Tibial nerve (tissue), 4 donors: ENCODE measurements at places on chromosomes 2 and 18.

DNA sequence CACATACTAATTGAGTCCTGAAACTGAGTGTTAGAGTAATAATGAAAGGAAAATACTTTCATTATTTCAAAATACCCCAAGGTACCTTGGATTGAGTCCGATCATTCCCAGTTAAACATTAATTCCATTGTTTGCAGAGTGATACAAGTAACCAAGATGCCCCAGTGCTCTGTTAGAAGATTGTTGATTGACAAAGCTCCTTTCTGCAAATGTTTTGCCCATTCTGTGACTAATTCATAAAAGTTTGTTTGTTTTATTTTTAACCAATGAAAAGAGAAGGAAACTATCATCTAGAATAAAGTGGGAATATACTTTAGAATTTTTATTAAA lies 124.0 kb downstream of the GULP1 start:
- no peak for DNase-seq

GRCh38 chr2:183123117-183123958 lies 905 bp upstream of the NUP35 start:
- DNase-seq: no peak

DNA sequence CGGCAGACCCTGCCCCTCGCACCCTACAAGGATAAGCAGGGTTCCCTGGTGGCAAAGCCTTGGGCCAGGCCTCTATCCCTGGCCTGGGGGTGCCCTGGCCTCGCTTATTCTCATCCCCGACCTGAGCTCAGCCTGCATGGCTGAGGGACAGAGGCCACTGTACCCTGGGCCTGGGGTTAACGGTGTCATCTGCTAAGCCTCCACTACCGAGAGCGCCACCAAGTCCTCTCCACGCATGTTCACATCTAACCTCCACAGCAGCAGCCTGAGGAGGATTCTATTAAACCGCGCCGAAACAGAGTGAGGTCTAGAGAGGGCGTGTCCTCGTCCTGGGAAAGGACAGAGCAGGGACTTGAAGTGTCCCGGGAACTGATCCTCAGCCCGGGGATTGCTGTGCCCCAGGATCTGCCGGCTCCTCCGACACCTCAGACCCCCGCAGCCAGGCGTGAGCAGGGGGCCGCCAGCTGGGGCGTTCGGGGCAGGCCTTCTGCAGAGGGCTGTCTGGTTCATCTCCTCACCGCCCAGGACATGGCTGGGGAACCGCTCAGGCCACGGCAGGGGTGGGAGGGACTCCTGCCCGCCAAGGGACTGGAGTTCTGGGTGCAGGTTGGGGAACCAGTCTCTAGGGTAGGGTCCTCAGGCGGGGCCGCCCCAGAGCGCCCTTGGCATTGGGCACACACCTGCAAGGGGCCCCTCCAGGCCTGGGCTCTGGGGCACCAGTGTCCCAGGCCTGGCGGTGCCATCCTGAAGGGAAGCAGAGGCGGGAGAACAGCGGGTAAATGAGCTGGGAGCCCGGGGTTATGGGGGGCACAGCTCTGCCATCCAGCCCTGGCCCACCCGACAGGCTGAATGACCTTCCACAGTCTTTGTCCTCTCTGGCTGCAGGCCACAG lies 68.0 kb upstream of the SMAD7 start:
- no peak for DNase-seq

DNA sequence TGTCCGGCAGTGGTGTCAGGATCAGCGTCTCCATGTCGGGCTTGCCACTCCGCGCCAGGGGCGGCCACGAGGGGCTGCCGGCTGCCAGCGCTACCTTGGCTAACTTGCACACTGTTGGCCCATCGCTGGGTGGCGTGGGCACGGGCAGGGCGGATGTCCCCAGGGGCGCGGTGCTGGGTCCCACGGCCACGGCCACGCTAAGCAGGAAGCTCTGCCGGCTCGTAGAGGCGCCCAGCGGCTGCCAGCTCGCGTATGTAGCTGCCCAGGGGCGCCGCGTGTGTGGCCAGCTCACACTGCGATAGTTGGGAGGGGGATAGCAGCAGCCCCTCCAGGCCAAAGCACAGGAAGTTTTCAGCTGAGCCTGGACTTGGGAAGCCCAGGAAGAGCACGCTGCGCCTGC lies 249.4 kb downstream of the ANKRD30B start:
- DNase-seq: no peak

- DNase-seq: no peak
These were observed 82.9 kb upstream of the CNGA3 start for GRCh38 chr2:98263362-98263761.

DNA sequence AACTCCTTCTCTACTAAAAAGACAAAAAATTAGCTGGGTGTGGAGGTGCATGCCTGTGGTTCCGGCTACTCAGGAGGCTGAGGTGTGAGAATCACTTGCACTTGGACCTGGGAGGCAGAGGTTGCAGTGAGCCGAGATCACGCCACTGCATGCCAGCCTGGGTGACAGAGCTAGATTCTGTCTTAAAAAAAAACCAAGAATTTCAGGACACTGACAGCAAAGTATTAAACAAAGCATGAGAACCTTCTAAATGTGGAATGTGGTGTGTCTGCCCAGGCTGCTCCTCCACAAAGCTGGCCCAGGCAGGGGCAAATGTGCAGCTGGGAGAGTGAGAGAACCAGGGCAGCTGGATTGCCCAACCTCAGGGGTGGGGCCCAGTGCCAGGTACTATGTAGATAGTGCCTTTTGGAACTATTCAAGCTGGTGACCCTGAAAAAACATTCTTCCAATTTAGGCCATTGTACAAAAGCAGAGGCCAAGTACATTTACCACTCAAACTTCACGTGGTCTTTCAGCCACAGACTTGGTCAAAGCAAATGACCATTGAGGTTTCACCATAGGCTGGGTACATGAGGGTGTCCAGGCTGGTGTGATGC lies 6.7 kb upstream of the UGT1A5 start:
- no peak for DNase-seq

DNA sequence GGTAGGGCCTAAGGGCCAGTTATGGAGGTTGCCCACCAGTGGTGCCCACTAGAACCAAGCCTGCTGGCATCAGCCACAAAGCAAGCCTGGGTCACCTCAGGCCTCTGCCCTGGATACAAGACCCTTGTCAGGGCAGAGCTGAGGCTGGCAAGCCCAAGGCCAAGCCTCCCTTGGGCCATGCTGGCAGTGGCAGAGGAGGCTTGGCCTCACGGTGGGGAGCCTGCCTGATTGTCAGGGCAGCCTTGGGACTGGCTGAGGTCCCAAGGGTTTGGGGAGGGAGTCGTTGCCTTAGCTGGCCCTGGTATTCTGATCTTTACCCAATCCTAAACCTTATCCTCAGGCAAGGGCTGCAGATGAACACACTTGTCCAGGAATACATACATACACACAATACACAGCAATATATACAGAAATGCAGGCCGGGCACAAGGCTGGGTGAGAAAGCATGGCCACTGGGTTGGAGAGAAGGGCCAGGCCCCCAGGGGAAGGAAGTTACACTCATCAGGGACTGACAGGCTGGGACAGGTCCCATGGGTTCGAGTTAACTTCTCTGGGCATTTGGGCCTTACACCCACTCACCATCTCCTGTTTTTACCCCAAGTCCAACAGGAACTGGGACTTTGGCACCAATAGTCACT lies 21.0 kb downstream of the CCT7 start:
- no peak for DNase-seq

DNA sequence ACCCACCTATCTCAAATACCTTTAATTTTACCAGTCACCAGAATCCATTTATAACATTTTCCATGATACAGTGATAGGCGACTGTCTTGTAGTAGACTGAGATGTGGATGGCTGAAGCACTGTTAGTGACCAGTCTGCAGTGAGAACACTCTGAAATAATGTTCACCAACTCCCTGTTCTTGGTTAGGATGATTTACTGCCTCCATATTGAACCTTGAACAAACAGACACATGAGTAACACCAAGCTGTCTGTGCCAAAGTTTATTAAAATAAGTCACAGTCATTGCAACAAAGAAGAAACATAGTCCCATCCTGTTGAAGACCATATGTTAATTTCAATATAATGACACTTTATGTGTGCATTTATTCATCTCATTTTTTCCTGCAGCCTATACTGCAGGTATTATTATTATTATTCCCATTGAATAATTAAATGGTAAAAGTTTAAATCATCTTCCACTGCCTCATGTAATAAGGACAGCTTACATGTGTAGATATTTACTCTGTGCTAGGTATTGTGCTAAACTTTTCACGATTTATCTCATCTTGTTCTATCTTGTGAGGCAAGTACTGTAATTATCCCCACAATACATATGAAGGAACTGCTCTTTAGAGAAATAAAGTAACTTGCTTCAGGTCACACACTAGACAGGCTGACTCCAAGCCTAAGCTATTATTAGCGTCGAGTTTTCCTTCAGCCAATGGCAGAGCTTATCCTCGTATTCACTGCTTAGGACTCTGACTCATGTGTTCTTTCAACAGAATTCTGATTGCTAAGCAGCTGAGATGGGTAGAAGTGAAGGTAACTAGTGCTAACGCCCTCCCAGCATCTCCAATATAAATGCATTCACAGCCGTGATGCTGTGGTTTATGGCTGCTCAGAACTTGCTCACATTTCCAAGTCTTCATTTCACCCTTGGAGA lies 62.5 kb downstream of the ONECUT2 start:
- no peak for DNase-seq

DNA sequence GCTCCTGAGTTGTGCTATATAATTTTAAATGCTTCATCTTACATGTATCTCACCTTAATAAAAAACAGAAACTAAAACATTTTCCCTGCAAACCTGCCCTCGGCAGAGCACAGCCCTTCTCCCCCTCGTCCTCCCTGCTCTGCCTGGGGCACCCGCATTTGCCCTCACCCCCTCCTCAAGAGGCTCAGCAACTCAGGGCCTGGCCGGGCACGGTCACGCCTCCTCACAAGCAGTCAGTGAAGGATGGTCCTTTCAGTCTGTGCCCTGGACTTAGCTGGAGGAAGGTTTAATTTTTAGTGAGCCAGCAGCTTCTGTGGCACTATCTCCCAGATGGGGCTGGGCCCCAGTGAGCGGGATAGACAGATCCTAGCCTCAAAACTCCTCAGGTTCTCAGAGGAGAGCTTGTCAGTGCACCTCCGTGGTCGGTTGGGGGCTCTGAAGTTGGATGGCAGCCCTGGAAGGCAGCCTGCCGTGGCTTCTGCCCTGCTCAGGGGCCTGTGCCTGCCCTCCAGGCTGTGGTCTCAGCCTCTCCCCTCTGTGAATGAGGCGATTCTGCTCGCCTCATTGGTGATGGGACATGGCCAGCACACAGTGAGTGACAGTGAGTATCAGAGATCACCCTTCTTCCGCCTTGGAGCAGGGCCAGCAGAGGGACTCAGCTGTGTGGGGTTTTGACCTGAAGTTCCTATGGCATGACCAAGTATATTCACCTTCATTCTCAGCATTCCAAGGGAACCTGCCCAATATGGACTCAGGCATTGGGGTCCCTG lies 56.3 kb upstream of the AFF3 start:
- DNase-seq: no peak

DNA sequence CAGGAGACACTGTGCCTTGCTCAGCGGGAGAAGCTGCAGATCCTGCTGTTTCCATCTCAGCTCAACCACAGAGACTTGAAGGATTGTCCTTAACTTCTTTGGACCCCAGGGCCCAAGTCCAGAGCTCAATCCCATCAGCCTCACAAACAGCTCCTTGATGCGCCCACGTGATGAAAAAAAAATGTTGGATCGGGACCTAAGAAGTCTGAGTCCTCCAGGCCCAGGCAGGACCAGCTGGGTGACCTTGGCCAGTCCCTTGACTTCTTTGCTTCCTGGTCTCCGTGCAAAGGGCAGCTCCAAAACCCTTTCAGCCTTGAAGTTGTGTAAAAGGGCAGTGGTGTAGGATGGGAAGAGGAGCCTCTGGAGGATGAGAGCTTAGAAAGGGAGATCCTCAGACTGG lies 175.5 kb downstream of the ZFP36L2 start:
- DNase-seq: no peak

DNA sequence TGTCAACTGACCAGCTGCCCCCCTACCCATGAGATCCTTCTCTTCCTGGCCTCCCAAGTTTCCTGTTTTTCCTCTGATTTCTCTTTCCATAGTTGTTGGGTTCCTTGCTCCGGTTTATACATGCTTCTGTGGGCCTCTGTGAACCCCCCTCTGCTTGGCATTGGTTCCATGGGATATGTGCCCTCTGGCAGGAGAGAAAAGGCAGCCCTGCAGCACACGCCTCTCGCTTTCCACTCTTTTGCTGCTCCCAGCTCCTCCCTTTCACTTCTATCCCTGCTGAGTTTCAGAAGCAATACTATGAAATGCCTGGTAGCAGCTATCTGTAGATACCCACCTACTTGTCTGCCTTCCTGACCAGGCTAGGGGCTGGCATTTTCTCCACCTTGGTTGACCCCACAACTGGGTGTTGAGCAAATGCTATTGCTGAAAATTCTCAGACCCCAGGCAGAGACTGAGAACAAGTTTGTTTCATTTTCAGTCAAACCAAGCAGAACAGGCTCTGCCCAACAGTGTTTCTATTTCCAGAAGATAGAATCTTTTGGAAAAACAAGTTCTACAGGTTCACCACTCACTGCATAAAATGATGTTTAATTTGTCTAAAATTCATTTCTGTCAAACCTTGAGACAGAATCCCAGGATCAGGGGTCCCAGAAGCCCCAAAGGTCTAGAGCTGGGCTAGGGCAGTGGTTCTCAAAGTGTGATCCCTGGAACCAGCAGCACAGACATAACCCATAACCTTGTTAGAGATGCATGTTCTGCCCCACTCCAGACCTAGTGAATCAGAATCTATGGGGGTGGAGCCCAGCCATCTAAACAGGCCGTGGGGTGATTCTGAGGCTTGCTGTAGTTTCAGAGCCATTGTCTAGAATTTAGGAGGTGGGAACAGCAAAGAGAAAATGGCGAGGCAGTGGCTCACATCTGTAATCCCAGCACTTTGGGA lies 13.4 kb downstream of the CAPG start:
- no peak for DNase-seq

GRCh38 chr2:235550378-235550760 lies 56.5 kb downstream of the AGAP1 start:
- no peak for DNase-seq

DNA sequence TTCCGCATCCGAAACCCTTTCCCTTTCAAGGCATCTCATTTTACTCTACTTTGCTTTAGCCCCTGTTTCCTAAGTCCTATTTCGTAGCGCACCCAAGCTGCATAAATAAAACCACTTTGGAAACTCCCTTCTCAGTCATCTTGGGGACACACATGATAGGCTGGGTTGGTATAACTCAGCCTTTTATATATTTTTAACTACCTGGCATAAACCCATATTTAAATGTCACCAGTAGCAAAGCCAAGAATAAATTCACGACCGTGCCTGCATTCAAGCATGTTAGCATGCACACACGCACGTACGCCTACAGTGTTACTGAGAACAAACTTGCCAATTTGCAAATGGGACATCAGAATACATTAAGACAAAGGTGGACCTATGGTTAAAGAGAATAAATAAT lies 564.7 kb upstream of the PIK3C3 start:
- DNase-seq: no peak
